ENCODE measurements at places on chromosomes 7 and 10.

DNA sequence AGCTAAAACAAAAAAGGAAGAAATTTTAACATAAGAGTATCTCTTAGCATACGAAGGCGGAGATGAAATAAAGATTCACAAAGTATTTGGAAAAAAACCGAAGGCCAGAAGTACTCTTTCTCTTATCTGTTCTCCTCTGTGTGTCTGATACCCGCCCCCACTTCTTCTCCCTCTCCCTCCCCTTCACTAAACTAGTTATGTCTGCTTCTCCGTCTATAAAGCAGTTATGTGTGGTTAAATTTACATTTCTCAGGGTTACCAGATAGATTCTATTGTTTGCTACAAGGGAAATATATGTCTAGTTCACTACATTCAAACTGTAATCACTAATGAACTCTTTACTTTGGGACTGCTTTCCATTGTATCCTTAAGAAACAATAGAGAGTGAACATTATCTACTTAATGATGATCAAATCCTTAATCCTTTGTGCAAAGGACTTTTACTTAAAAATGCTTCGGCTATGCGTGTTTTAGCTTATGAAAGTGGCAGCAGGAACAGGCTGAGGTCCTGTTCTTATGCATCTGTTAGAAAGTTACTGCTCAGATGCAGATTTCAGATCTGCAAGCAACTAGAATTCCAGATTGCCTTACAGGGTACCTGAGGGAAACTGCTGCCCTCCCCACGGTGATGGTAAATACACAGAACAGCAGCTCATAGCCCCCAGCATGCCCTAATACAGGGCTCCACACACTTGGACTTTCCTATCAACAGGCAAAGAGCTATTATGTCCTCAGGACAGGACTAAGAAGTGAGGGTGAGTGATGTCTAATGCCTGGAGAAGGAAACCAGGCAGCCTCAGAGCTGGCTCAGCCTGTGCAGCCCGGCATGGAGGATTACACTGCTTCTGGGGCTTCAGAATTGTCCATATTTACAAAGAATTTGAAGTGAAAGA is 273.3 kb downstream of the FZD1 start:
- DNase-seq, result no peak

DNA sequence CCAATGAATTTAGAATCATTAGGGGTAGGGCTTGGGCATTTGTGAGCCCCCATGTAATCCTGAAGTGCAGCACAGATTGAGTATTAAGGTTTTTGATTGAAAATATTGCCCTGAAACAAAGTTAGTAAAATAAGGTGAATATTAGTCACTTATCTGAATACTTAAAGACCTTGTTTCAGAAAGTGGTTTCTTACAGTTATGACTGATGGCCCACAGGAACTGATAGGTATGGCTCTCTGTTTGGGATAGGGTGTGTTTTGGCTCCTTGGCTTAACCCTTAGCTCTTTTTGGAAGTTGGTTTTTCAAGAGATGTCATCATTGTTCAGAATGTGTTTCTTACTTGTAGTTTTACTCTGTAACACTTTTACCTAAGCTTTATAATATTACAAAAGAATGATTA is 34.8 kb downstream of the MDFIC start:
- no peak for DNase-seq

GRCh38 chr10:67487199-67487598 is 208.8 kb downstream of the CTNNA3 start:
- DNase-seq, result no peak

DNA sequence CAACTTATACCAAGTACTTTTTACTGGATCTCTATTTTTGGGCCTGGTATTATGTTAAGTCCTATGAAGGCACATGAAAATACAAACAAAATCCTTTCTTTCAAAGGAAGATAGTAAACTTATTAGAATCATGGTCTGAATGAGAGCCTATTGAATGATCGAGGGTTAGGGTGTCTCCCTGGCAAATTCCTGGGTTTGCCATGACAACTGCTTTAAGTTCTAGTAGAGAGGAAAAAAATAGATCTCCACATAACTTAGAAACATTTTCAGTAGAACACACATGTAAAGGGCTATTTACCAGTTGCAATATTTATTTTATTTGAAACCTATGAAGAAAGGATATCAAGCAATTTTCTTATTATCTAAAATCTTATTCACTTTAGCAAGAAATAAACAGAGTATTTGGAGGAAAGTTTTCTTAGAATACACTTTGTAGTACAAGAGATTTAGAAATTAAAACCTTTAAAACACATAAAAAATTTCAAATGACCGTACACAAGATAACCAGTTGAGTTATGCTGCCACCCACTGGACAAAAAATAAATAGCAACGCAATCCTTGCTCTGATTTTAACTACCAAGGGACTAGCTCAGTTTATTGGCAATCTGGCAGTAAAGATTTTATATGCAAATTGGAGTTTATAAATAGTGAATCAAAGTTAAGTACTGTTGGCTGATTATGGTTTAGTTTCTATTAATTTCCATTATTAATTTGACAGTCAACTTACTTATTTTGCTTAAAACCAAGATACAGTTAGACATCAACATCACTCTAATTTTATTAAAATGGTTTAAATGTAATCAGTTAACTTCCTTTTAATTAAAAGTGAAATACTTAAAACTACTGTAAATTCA is 33.9 kb downstream of the CACUL1 start:
- peak; percentile 71 for DNase-seq

DNA sequence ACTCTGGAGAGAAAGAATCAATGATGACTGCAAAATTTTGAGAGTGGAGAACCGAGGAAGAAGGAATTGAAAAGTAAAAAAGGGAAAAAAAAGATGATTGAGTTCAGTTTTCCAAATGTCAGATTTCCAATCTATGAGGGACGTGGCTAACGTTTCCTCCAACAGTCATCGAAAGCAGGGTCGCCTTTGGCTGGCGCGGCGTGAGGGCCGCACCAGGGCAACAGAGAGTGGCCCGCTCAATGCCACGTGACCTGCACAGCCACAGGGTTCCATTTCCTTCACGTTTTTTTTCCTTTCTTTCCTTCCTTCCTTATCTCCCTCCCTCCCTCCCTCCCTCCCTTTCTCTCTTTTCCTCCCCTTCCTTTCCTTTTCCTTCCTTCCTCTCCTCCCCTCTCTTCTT is 101.9 kb downstream of the WDR37 start:
- no peak for DNase-seq

DNA sequence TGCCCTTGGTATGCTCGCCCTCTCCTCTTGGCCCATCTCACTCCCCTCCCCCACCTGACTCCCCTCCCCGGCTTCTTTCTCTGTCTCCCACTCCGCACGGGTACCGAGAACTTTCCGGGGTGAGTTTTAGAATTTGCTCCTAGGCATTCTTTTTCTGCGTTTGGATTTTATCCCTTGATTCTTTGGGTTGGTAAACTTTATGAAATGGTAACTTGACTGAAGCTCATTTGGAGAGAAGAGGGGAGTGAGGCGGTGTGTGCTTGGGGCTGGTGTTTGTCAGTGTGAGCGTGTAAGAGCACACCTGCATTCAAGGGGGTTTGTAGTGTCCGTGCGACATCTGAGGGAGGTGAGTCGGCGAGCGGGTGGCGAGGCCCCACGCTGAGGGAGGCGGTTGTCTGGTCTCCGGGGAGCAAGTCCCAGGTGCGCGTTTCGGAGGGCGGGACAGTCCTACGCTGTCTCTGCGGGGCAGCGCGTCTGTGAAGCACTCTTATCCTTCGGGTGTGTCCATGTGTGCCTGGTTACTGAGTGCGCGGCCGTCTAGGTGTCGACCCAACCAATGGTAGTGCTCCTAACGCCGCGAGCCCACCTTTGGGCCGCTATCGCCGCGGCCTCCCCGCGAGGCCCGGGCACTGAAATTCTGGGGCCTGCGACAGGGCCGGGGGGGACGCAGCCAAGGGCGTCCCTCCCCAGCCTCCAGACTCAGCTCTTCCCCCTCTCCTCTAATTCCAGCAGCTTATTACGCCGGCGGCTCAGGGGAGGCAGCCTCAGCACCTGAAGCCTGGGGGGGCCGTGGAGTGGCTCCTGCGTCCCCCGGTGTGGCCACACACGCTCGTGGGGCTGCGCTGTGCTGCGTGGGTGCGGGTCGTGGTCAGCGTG is 2.6 kb upstream of the ZNF503 start:
- DNase-seq, result peak; percentile 15

GRCh38 chr7:927031-927671 is 27.3 kb downstream of the ADAP1 start:
- DNase-seq, result no peak

GRCh38 chr7:1809601-1810258 is 139.7 kb downstream of the ELFN1 start:
- no peak for DNase-seq

GRCh38 chr7:78363866-78364265 is 565.3 kb downstream of the PHTF2 start:
- DNase-seq, result no peak

DNA sequence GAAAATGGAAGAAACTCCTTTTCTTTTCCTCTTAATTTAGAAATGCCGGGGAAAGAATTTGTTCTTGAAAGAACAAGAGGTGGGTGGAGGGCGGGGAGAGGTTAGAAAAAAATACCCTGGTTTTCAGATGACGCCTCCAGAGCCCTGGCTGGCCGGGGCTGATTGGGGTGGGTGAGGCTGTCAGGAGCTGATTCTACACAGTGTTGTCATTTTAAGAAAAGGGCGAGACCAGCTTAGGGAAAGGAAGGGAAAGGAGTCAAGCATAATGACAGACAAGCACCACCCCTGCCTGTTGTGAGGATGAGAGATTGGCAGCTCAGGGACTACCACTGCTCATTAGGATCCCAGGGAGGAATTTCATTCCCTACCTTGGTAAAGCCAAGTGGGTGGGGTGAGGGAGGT is 9.9 kb upstream of the FAM180A start:
- DNase-seq, result no peak

- no peak for DNase-seq
These were observed 62.3 kb downstream of the NEBL start for GRCh38 chr10:20834825-20835224.

GRCh38 chr10:95356-96115 is 39.7 kb upstream of the ZMYND11 start:
- DNase-seq, result peak; percentile 3

DNA sequence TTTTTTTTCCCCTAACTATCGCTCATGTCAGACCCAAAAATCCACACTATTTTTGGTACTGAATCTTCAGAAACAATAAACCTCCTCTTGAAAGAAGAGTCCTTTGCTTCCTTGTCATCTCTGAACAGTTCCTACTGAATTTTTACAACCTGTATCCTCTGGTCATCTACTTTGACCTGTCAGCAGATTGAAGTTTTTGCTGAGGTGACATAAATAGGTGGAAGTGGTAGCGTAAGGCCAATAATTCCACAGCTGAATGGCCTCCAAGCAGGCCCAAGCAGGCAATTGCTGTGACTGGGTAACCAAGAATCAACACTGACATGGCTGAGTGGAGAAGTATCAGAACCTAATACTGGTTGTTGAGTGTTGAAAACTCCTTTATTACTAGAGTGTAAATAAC is 117.4 kb upstream of the MAGI2 start:
- no peak for DNase-seq

DNA sequence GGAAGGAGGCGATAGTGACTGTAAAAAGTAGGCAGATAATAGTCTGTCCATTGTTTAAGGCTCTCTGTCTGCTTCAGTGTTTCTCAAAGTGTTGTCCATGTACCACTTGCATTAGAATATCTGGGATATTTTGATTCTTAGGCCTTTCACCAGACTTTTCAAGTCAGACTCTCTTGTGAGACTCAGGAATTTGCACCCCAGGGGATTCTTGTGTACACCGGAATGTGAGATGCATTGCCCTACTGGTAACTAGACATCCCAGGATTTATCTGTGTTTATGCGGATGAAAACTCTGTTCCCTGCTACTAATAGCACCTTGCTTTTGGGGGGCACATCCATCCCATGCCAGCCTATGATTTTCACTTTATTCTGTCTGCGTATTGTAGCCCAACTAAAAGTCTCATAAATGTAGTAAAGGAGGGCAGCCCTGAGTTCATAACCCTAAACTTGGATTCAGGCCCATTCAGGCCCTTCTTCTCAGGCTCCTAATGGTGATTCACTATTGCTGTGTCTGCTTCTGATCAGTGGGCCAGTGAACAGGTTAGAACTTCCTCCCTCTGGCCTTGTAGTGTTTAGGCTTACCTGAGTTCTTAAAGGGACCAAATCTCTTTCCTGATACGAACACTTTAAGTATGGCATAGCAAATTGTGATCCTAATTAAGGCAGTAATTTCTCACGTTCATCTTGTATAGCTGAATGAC is 71.8 kb upstream of the RPA3 start:
- DNase-seq, result no peak

DNA sequence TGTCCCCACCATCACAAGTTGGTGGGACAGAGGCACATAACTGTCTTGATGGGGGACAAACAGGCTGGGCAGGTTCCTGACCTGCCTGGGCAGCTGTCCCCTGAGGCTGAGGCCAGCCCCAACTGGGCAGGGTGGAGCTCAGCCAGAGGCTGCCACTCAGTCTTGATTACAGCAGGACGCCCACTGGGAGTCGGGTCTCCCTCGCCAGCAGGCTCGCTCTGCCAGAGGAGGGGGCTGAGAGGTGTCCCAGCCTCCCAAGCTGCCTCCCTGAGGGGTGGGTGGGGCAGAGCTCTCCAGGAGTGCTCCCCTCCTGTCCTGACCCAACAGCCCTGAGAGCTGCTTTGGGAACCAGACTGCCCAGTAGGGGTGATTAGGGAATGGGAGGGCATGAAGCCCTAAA is 1.8 kb upstream of the CAMK2G start:
- DNase-seq, result no peak

DNA sequence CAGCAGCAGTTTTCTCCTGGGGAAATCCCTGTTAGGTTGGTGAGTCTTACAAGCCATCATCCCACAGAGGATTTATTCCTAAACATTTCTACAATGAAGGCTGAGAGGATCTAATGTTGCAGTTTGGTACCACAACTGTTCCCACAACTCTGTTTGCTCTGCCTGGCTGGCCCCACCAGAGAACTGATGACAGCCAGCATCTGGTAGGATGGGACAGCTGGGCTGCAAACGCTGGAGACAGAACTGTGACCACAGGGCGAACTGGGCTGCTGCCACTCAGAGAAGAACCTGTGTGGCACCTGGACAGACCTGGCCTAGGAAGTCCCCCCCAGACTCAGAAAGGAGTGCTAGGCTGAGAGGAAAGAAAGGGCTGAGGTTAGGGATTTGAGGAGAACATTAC is 94.8 kb downstream of the CALN1 start:
- peak; percentile 68 for DNase-seq

DNA sequence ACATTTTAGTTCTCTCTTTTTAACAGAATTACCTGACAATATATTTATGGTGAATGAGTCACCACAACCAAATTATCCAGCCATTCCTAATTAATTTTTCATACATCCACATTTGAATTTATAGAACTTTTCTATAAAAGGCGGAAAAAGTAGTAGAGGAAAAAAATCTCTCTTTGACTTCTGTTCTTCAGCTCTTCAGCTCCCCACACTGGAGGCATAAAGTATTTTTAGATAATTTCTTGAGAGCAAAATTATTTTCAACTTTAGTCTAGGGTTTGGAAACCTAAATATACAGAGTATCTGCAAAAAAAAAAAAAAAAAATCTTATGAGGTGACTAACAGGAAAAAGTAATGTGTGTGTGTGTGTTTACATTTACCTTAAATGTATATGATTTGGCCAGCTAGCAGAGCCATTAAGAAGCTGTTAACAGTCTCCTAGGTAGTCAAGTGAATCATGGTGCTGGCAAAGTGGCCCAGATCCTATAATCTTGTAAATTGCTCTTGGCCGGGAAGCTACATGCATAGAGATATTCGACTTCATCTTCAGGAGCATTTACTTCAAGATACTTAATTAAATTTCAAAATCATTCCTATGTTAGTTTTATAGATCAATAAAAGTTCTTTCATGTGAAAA is 383.1 kb upstream of the STEAP1 start:
- DNase-seq, result peak; percentile 51

GRCh38 chr7:51732951-51733350 is 416.3 kb upstream of the COBL start:
- DNase-seq, result no peak

Data from common myeloid progenitor, CD34-positive (primary cell).